ENCODE measurements at places on chromosomes 1 and 21.
A peak's percentile ranks its signal among the peaks of the same experiment; 100 is the strongest.

DNA sequence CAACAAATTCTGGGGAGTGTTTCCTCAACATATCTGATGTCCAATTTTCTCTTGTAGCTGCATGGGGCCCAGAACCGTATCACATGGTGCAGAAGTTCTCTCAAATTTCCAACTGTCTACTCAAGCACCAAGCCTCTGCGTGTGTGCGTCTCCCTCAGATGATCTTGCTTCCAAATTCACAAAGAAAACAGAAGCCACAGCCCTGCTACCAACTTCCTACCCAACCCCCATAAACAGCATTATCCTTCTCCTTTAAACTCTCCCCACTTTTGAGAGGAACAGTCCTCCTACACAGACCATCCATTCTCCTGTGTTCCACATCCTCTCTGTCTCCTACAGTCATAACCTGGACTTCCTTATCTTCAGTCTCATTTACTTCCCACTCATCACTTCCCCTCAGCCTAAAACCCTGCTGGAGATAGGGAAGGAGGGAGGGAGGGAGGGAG, 354.1 kb downstream of the SMYD3 start:
- DNase-seq, result no peak

GRCh38 chr1:176989754-176990153, 174.8 kb downstream of the ASTN1 start:
- no peak for DNase-seq

DNA sequence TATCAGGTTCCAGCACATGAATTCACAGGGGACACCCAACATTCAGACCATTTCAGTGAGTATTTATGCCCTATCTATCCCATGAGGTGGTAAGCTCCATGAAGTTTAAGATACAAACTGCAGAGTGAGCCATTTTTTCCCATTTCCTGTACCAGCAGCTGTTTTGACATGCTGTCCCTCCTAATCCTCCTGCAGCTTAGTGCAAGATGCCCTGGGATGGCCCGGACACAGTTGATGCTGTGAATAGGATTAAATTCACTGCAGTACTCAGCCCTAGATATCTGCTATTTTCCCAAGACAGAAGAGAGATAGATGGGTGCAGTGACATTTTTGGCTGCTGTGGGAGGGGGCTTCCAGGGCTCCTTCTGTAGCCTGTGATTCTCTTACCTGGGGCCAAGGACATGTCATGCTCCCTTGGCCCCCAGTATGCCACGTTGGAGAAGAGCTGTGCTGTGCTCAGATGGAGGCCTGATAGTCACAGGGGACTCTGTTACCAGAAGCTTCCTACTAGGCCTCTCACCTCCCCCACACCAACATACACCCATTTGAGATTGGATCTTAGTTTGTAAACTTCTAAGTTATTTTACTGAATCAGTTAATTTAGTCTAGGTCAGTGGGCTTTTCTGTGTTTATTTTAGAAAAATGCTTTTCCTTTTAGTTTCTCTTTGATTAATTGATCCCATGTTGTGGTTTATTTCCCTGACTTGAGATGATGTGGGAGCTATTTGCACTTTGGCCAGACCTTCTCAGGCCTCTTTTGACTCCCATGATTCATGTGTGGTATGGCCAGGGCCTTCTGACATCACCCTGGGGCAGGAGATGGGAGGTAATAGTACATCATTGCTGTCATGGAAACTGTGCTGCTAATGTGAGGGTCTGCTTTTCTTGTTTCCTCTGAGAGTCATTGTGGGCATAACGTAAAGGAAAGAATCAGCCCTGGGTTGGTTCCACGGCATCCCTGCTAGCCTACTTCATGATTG, 92.6 kb downstream of the ST3GAL3 start:
- DNase-seq, result no peak

GRCh38 chr21:35119501-35120047, 70.5 kb upstream of the RUNX1 start:
- no peak for DNase-seq

DNA sequence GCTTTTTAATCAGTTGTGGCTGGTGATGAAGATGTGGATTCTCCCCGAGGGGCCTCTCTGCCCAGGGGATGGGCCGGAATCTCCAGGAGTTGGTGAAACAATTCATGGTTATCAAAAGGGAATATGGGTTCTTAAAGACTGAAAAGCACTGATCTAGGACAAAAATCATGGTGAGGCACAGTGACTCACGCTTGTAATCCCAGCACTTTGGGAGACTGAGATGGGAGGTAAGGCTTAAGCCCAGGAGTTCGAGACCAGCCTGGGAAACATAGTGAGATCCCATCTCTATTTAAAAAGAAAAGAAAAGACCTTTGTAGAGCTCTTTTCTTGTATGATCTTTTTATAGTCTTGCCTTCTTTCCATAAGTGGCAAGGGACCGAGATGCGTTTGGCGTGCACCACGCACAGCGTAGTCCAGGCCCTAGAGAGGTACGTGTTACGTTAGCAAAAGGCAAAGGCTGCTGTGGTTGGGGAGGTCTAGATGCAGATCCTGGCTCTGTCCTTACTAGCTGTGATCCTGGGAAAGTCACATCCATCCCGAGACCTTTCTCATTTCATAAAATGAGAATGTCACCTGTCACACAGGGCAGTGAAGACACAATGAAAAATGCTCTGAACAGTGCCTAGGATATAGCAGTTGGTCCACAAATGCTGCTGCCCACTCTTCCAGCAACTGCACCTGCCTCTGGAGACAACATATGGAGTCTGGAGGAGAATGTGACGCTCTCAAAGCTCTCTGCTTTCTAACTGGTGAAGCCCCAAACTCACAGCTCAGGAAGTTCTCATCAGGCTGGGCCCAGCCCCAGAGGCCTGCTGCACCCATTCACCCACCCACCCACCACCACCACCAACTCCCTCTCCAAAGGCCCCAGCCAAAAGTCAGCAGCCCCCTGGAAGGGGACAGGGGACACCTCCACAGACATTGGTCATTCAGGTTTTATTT, 54.8 kb downstream of the KIF21B start:
- no peak for DNase-seq

GRCh38 chr21:44299085-44299457, 782 bp upstream of the PFKL start:
- no peak for DNase-seq

DNA sequence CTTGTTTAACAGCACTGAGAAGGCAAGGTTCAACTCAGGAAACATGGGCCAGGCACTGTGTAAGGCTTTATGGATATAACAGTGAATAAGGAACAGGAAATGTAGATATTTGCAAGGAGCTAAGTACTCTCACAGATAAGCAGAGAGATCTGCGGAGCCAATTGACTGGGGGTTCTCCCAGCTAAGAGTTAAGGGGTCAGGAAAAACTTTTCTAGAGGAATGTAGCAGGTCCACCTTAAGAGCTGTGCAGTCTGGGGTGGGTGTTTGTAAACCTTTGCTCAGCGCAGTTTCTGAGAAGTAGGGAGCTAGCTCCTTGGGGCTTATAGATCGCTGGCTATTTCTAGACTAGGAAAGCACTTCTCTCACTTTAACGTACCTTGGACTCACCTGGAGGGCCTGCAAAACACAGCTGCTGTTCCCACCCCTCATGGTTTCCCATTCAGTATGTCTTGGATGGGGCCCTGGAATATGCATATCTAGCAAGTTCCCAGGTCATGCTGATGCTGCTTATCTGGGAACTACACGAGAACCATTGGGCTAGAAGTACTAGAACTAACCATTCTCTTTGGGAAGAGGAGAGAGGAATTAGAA, 51.7 kb downstream of the TLCD4 start:
- peak; percentile 8 for DNase-seq

DNA sequence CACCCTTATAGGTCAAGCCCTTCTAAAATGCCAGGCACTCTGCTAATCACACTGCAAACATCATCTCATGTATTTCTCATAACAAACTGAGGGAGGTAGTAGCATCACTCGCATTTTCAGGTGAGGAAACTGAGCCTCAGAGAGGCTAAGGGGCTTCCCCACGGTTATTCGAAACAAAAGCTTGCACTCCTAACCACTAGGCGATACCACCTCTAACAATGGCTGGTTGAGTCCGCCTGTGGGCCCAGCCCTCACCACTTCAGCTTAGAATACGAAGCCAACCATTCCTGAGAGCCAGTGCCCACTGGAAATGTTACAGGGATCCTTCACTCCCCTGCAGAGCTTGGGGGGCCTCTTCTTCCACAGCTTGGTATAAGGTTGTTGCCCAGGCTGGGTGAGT, 65.3 kb upstream of the TENT5C start:
- no peak for DNase-seq

DNA sequence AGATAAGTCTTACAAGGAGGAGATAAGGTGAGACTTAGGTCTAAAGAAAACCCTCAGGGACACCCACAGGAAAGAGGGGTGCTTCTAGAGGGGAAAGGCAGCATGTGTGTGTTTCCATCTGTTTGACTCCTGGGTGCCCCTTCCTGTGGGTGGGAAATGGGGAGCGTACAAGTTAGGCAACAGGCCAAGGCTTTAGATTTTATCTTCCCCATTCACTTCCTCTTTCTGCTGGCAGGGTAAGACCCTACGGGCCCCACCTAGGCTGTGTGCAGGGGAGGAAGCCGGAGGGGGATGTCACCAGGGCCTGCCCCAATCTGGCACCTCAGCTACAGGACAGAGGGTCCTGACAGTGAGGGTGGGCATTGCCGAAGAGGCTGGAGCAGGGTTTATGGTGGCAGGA, 2.5 kb upstream of the OLIG1 start:
- no peak for DNase-seq

DNA sequence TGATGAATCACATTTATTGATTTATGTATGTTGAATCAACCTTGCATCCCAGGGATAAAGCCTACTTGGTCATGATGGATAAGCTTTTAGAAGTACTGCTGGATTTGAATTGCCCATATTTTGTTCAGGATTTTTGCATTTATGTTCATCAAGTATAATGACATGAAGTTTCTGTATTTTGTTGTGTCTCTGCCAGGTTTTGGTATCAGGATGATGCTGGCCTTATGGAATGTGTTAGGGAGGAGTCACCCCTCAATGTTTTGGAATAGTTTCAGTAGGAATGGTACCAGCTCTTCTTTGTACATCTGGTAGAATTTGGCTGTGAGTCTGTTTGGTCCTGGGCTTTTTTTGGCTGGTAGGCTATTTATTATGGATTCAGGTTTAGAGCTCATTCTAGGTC, 1643.1 kb upstream of the B3GALT2 start:
- no peak for DNase-seq

- DNase-seq, result no peak
Measured at GRCh38 chr1:162861625-162862024, 650 bp upstream of the CCDC190 start.

DNA sequence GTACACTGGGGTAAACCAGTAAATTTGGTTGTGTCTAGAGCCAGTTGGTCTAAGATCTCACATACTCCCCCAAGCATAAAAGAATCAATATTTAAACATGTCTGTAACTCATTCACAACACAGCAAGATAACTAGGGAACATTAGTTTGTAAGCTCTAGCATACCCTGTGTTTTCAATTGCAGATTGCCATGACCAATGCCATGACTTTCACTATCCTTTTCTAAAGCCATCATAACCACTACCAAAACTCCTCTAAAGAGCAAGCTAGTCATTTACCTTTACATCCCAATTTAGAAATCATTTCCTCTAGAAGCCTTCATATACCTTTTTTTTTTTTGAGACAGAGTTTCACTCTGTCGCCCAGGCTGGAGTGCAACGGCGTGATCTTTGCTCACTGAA, 56.5 kb upstream of the PLA2G4A start:
- no peak for DNase-seq

GRCh38 chr1:208241512-208241911, 2.7 kb downstream of the PLXNA2 start:
- no peak for DNase-seq

- no peak for DNase-seq
Measured at GRCh38 chr1:14067036-14067435, 367.0 kb downstream of the PRDM2 start.

DNA sequence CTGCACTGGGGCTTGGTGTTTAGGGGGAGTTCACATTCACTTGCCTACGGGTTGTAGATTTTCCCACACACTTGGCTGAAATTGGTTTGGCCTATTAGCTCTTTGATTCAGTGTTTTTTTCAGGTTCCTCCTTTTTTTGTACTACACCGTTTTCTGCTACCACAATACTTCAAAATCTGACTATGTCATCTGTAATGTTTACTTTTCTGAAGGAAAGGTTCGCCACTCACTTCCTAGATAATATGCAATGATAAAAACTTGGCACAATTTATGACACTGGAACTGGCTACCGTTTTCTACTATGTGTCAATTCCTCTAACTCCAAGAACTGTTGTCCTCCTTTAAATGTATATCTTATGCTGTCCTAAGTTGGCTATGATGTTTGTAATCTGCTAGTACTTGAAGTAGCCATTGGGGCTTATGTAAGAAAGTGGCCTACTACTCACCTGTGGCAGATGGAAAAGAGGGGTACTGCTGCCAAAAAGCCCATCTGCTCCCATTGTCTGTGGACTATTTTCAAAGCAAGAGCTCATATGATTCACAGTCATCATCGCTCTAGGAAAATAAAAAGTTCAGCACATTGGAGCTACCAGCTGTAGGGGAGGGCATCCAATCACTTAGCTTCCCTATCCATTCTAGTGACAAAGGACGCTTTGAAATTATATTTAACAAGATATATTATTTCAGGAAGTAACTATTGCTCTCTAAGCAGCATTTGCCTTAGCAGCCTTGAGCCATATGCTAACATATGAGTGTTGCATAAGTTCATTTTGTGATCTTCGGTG, 42.4 kb upstream of the BACH1 start:
- DNase-seq, result no peak

DNA sequence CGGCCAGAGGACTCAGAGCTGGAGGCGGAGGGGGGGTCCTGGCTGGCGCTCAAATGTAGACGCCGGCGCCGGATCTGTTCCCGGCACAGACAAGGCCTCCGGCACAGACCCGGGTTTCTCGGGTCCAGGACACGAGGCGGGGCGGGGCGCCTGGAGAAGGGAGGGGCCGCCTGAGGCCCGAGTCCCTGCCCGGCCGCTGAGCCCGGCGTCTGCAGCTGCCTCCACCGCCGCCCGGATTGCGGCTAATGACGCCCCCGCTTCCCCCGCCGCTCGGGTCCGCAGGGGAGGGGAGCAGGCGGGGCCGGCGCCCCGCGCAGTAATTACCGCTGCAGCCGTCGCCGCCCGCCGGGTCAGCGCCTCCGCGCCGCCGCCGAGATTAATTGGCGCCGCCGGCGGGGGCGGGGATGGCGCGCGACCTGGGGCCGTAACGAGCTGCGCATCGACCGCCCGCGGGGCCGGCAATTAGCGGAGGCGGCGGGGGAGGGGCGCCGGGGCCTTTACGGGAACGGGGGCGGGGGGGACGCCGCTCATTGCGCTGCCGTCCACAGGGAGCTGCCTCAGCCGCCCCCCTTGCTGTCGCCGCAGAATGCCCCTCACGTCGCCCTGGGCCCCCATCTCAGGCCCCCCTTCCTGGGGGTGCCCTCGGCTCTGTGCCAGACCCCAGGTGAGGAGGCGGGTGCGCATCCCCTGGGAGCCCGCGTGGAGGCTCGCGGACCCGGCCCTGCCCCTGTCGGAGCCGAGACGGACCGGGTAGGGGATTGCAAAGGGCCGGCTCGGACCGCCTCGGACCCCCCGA, 17.3 kb downstream of the NOC2L start:
- peak; percentile 92 for DNase-seq

DNA sequence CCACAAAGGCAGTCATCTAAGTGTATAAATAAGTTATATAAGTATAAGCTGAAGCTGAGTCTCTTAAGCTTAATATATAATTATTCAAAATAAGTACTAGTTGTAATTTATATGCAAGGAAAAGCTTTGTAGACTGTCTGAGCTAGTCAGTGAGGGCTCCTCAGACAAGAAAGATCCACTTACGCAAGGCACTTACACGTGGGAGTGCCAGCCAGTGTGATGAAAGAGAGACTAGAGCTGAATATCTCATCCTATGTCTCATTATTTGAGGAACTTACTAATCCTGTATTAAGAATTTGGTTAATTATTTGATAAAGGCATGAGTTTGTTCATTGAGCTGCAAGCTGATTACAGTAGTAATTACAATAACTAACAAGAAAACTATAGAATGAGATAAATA, 146.9 kb downstream of the PDE4B start:
- DNase-seq, result no peak

- no peak for DNase-seq
Measured at GRCh38 chr1:87951852-87952251, 623.2 kb downstream of the LMO4 start.

Data from hepatocyte (in vitro differentiated cells).